ENCODE measurements at places on chromosomes 2 and 18.

DNA sequence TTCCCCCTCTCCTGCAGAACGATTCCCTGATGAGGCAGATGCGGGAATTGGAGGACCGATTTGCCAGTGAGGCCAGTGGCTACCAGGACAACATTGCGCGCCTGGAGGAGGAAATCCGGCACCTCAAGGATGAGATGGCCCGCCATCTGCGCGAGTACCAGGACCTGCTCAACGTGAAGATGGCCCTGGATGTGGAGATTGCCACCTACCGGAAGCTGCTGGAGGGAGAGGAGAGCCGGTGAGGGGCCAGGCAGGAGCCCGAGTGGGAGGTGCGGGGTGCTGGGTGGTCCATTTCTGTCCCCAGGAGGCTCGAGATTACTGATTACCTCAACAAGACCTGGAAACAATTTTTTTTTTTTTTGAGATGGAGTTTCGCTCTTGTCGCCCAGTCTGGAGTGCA is 3.1 kb downstream of the DES start:
- no peak for DNase-seq

GRCh38 chr2:105836840-105837692 is 92.4 kb downstream of the NCK2 start:
- no peak for DNase-seq

DNA sequence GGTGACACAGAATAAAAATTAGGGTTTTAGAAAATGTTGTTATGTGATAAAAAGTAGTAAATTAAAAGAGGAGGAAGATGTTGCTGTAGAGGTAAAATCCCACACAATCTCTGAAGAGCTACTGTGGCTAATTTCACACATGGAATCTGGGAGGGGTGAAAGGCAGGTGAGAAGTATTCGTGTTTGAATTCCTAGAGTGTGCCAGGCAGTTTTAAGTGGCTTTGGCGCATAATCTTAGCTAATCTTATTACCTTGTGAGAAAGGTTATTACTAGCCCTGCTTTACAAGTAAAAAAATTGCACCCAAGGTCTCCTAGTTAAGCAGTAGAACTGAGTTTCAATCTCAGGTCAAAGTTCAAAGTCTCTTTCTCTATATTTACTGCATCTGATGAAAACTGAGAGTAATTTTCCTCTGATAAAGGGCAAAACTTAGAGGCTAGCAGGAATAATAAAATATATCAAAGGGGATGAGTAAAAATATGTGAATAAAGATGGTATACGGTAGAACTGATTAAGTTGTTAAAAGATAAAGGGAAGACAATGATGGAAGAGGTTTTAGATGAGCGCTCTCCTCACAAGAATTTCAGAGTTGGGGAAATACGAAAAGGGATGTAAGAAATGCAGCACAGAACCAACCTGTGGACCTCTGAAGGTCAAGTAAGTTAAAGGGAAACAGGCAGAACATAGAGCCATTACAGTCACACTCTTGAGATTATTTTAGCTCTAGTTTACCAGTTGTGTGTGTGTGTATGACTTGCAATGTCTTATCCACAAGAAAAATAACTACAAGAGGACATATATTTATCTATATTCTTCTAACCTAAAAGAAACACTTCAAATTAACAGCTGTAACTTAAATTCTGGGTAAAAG is 34.8 kb downstream of the GAREM1 start:
- no peak for DNase-seq

- no peak for DNase-seq
Measured at GRCh38 chr2:10080536-10081304, 509 bp upstream of the CYS1 start.

- no peak for DNase-seq
Measured at GRCh38 chr2:121219866-121220265, 65.1 kb downstream of the TFCP2L1 start.

DNA sequence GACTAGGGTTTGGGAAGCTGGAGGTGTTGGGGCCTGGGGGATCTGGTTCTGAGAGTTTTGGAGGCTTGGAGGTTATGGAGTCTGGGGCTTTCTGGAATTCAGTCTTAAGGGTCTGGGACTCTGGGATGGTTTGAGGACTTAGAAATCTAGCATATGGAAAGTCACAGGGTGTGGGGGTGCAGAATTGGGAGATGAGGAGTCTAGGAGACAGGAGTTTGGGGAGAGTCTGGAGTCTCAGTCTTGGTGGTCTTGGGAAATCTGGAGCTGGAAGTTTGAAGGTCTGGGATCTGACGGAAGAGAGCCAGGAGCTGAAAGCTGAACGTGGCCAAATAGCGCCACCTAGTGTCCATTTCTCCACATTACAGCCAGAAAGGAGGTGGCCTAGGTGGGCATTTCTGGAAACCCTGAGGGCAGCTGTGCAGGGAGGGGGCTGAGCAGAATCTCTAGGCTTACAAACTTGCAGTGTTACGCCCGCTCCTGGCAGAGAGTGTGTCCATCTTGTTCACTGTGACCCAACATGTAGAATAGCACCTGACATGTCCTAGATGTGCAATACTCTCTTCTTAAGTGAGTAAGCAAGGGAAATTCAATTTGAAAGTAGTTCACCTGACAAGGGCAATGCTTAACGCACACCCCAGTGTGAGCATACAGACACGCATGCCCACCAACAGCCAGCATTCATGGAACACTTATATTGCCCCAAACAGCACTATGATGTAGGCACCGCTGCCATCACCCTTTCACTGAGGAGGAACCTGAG is 204.8 kb downstream of the TFCP2L1 start:
- peak; percentile 57 for DNase-seq

GRCh38 chr2:149383340-149383739 is 53.0 kb downstream of the LYPD6 start:
- peak; percentile 92 for DNase-seq

GRCh38 chr18:21663578-21663977 is 41.0 kb downstream of the ABHD3 start:
- DNase-seq = no peak

GRCh38 chr2:48144777-48145176 is 238.5 kb upstream of the FBXO11 start:
- DNase-seq = peak; percentile 24

DNA sequence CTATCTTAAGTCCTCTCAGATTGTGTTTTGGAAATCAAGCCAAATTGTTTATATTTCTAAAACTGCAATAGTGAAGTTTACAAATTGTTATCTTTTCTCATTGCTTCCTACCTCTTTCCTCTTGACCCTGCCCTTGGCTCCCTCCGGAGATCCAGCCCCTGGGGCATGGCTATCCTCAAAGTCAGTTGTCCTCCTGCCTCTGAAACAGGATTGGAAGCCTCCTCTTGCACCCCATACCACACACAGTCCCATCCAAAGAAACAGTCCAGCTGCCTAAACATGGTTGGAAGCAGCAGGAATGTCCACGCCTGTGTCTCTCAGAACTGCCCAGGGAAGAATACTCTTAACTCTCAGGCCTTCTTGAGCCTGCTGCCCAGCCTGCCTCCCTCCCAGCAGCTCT is 30.1 kb upstream of the COL6A3 start:
- no peak for DNase-seq

DNA sequence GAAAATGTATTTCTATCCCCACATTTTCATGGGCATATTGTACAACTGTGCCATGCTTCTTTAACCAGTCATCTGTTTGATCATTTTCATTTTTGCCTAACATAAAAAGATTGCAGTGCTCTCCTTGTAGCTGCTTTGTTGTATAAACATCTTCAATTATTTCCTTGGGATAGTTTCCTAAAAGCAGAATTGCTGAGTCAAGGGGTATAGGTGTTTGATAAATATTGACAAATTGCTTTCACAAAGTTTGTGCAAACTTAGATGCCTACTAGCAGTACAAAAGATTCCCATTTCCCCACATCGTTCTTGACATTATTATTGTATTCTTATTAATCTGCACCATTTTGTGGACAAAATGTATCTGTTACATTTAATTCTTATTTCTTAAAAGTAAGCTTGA is 479.6 kb downstream of the FBXO15 start:
- no peak for DNase-seq

- DNase-seq = peak; percentile 88
Measured at GRCh38 chr2:201971531-201972228, 62.0 kb upstream of the FZD7 start.
